ENCODE measurements at places on chromosomes 1 and 21. TPM values are rescaled to one million over a fixed set of nuclear protein-coding genes. Genes with fewer than 3 reads are reported as not detected.

Gene EFCAB7
- total RNA-seq = 3.9 TPM

Gene CLDN19
- not detected for total RNA-seq

Gene CFHR2
- not detected for total RNA-seq

Gene FCRL5
- not detected for total RNA-seq

Gene EPHA2
- 69.8 TPM for total RNA-seq

Gene LYPLAL1
- 13.5 TPM for total RNA-seq

Gene OR10J1
- not detected for total RNA-seq

Gene KIRREL1
- total RNA-seq = 65.7 TPM

Gene HNRNPR
- 86.5 TPM for total RNA-seq

Gene FMO5
- total RNA-seq = 0.71 TPM

Gene OR2L5
- total RNA-seq = not detected

Gene TNFSF4
- 19.0 TPM for total RNA-seq

Gene HAPLN2
- not detected for total RNA-seq

Gene KCNJ15
- not detected for total RNA-seq

Gene TSTD1
- 0.86 TPM for total RNA-seq

Gene OPTC
- not detected for total RNA-seq

Gene LENEP
- total RNA-seq = not detected

Gene ABCD3
- 29.4 TPM for total RNA-seq

Gene TNFRSF1B
- 30.0 TPM for total RNA-seq

Gene KRTAP12-2
- total RNA-seq = not detected

Gene ANGPTL1
- 6.9 TPM for total RNA-seq

Gene EEIG2
- 11.0 TPM for total RNA-seq

Gene OXCT2
- total RNA-seq = not detected

Gene NPPA
- total RNA-seq = not detected

Gene HMGCS2
- total RNA-seq = not detected

Gene NHLH1
- not detected for total RNA-seq

Gene NHLH2
- total RNA-seq = not detected

Gene KCNA2
- not detected for total RNA-seq

Gene CD84
- total RNA-seq = not detected

Gene GJB5
- not detected for total RNA-seq

Gene FCAMR
- total RNA-seq = not detected

Gene ADGRL4
- 1.1 TPM for total RNA-seq

Gene AGL
- total RNA-seq = 4.9 TPM

Gene SIPA1L2
- 0.86 TPM for total RNA-seq

Gene SPRR1B
- not detected for total RNA-seq

Gene RBM11
- not detected for total RNA-seq

Gene FAM167B
- 0.35 TPM for total RNA-seq

Gene NPHS2
- total RNA-seq = not detected

Gene RGS1
- total RNA-seq = not detected

Gene ANKRD35
- total RNA-seq = 5.5 TPM

All from myometrial cell (primary cell).